ENCODE measurements at places on chromosomes 2 and 18. TPM values are rescaled to one million over a fixed set of nuclear protein-coding genes. Genes with fewer than 3 reads are reported as not detected.

Gene IFT172
- total RNA-seq = 14.4 TPM

Gene GKN2
- not detected for total RNA-seq

Gene ANTXR1
- total RNA-seq = 27.3 TPM

Gene GALNT5
- total RNA-seq = 0.67 TPM

Gene LRRC30
- not detected for total RNA-seq

Gene SH3BP4
- total RNA-seq = 34.5 TPM

Gene MYOM1
- total RNA-seq = 357 TPM

Gene COLEC11
- 27.8 TPM for total RNA-seq

Gene UGT1A3
- total RNA-seq = not detected

Gene EPHA4
- total RNA-seq = 74.2 TPM

GRCh38 chr2:199019898-199020507 is 437.7 kb downstream of the SATB2 start:
- DNase-seq = no peak

DNA sequence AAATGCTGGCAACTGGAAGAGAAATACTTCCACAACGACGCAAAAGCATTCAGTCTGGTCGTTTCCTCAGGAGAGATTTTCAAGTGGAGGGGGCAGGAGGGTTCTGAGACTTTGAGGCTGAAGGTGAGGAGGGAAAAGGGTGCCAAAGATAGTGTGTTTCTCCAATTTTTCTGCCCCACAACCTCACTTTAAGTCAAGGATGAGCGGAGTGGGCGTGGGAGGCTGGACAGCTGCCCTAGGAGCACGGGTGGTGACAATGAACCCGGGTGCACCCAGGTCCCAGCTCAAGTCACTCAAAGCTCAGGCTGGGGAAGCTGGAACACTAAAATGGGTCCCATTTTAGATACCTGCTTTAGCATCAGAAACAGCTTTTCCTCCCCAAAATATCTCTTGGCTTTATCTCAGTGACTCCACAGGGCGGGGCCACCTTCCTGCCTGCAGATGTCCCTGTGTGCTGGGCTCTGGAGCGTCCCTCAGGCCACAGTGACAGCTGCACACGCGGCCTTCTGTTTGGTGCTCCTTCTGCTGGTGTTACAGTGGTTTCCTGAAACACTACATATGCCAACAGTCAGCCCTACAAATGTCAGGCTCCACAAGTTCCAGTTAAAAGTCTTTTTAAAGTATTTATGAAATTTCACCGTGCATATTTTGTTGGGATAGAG is 1.4 kb upstream of the MBP start:
- no peak for DNase-seq

DNA sequence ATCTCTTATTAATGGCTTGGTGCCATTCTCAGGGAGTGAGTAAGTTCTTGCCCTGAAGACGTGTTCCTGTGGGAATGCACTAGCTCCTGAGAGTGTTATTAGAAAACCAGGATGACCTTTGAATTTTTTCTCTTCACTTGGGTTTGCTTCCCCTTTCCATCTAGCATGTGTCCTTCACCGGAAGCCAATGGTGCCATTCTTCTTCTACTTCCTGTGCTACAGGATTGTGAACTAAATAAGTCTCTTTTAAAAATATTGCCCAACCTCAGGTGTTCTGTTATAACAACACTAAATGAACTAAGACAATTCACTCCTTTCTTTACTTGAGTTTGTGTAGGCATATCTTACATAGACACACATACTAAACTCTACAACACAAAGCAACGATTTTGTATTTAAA is 447.0 kb downstream of the SOX11 start:
- DNase-seq = no peak

- DNase-seq = no peak
These were observed 125.6 kb downstream of the CTNNA2 start for GRCh38 chr2:79638410-79638809.

GRCh38 chr2:88077080-88077479 is 9.5 kb downstream of the SMYD1 start:
- no peak for DNase-seq

DNA sequence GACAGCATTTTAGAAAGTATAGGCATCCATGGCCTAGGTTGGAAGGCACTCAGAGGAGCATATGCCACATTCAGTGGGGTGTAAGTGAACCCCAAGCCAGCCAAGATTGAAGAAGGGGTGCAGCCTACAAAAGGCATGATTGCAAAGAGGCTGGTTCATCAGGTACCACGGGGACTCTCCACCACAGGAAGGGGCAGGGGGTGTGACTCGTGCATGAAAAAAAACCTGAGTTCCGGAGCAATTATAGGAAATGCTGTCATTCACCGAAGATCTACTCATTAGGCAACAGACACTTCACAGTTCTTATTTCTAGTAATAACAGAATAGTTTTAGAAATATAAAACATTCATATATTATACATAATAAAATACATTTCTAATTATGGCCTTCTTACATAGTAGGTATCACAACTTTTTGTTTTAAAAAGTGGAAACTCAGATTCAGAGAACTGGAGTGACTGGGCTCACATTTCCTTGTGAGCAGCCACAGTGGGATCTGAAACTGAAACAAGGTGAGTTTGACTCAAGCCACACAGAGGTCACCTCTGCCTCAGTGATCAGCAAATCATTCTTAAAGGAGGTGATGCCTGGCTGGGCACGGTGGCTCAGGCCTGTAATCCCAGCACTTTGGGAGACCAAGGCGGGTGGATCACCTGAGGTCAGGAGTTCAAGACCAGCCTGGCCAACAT is 188.4 kb upstream of the GYPC start:
- no peak for DNase-seq

- no peak for DNase-seq
These were observed 114.8 kb downstream of the PLB1 start for GRCh38 chr2:28610583-28611201.

GRCh38 chr2:113791697-113792590 is 35.5 kb upstream of the SLC35F5 start:
- DNase-seq = no peak

DNA sequence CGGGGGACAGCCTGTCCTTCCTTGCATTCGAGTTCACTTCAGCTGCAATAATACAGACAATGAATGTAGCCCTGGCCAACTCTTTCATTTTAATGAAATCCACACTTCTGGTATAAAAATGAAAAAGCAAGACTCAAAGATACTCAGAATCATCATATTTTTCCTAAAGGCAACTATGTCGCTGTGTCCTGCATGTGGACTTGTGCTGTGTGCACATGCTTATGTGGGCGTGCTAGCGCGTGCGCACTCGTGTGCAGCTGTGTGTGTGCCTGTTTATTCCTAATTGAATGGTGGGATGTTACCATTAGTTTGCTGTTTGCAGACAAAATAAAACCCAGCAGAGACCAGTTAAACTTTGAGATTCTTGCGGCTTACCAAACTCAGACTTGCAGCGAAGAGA is 49.6 kb downstream of the SMIM21 start:
- no peak for DNase-seq

DNA sequence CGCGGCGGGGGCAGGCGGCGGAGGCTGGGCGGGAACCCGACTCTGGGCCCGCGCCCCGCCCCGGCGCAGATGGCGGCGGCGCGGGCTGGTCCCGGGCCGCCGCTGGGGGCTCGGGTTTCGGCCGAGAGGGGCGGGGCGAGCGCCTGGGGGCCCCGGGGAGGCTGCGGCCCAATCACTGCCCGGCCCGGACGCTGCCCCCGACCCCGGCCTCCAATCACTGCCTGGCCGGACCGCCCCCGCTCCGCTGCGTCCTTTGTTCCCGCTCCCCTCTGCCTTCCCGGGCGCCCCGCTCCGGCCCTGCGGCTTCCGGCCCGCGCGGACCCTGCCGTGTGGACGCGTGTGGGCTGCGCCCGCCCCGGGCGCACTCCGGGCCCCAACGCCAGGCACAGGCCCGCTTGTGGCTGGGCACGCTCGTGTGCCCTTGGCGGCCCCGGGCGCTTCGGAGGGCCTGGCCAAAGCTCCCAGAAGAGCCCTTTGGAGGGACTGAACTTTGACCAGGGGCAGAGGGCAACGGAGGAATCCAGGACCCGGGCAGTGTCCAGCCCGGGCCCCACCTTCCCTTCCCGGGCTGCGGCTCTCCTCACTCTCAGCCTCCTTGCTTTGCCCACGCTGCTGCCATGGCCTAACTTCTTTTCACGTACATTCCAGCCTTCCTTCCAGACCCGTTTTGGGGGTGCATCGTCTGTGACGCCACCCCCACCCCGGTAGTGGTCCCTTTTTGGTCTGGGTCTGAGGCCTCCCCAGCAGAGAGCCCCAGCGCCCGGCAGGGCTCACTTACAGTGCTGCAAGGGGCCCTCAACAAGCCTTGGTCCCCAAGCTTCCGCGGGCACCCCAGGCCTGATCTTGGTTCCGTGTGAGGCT is 27.1 kb upstream of the PTMA start:
- peak; percentile 76 for DNase-seq

DNA sequence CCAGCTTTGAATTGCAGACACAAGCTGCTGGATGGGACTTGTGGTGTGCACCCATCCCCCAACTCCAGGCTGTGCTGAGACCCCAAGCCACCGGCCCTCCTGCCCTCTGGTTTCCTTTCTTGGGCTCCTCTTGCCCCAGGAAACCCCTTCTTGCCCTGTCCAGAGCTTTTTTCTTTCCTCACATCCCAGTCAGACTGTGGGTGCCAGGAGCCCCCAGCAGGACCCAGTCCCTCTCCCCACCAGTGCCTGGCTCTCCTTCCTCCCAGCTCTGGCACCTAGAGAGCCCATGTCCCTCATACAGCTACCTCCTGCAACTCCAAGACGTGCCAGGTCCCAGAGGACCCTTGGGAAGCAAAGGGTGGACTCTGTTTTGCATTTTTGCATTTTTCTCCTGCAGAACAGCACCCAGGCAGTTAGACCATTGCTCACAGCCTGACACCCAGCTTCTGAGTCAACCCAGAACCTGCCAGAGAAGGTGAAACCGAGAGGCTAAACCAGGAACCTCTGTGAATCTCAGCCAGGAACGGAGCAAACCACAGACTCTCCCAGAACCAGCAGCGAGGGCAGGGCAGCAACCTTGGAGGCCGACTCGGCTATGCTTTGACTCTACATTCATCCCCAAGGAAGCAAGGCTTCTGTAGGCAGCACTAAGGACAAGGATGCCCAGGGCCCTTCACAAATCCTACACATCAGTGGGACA is 221.1 kb downstream of the ANAPC1 start:
- no peak for DNase-seq

- no peak for DNase-seq
These were observed 1.6 kb downstream of the LONRF2 start for GRCh38 chr2:100320547-100321178.

GRCh38 chr2:40579247-40579646 is 127.4 kb upstream of the SLC8A1 start:
- DNase-seq = no peak

All from right atrium auricular region (tissue), 2 donors.